Karpas-422 (cell line): ENCODE measurements at places on chromosomes 11 and 22. TPM values are rescaled to one million over a fixed set of nuclear protein-coding genes. Genes with fewer than 3 reads are reported as not detected.

DNA sequence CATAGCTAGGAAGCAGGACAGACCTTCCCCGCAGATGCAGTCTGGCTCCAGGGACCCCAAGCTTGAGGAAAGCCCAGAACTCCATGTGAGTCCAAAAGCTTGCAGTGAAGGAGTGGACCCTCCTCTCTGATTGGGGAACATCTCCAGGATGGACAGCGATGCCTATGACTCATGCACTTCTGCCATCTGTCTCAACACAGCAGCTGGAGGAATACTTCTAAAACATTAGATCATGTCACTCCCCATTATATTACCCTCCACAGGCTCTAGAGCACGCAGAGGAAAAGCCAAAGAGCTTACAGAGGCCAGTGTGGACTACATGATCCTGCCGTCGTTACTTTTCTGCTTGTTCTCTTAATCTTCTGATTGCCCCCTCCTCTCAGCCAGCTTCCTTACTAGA lies 605.7 kb downstream of the INSC start:
- no peak for DNase-seq

DNA sequence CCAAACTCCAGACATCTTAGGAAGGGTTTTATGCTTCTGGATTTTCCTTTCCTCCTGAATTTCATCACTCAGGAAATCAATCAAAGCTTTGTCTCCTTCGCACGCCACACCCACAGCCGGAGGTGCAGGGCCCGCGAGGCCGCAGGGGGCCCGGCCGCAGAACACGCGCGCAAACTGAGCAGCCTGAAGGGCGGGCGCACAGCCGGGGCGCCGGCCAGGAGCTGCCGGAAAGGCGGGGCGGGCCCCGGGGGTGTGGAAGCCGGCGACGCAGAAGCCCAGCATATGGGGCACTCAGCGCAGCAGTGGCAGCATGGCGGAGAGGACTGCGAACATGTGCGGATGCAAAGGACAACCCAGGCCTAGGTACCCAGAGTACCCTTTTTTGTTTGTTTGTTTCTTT lies 33.1 kb upstream of the SPTBN2 start:
- DNase-seq: no peak

DNA sequence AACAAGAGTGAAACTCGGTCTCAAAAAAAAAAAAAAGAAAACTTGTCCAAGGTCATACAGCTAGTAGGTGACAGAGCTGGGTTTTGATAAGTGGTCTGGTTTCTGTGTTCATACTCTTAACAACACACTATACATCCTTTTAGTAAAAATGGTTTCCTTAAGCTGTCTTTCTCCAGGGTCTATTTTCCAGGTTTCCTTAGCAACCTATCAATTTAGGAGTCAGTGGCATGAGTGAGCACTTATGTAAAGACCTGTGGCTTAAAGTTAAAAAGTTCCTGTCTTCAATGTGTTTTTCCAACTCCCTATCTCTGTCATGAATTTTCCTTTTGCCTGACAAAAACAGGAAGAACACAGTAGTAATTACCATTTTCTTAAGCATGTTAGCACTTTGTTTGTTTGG lies 480.5 kb downstream of the TMEM135 start:
- no peak for DNase-seq

DNA sequence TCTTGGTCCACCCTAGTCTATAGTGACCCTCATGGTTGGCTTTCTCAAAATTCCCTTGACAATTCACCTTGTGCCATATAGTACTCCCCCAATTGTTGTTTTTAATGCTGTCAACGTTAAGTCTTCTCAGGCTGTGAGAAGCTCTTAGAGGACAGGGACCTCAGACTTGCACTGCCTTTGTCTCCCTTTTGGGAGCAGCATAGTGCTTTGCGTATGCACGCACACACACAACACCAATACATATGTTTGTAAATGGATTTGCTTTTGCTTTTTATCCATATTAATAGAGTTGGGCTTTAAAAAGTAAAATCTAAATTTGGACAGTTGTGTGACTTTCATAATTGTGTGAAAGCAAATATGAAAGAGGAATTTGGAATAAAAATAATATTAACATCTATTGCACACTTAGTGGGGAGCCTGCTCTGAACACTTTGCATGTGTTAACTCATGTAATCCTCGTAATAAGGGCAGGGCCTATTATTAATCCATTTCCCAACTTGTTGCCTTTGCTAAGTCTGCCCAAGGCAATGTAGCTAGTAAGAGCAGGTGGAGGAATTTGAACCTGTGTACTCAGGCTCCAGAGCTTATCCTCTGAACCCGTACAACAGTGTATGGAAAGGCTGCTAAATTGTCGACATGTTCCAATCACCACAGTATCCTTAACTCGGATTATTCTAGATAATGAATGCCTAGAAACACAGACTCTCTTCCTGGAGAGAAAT lies 257.7 kb upstream of the NARS2 start:
- DNase-seq: no peak

GRCh38 chr11:65415499-65416340 lies 6.9 kb upstream of the NEAT1 start:
- DNase-seq: no peak

The CSTF3 gene
- 45.5 and 55.6 TPM in 2 replicates for total RNA-seq

The C11orf97 gene
- total RNA-seq: not detected in 2 replicates

The OAF gene
- total RNA-seq: 0.30 and 1.4 TPM in 2 replicates

The ACR gene
- total RNA-seq: not detected in 2 replicates

The UQCC3 gene
- 13.9 and 27.3 TPM in 2 replicates for total RNA-seq

The LIF gene
- total RNA-seq: not detected in 2 replicates

The SLC1A2 gene
- not detected in 2 replicates for total RNA-seq

The ATXN10 gene
- 112 and 210 TPM in 2 replicates for total RNA-seq
